Activated CD8-positive, alpha-beta memory T cell treated with anti-CD3 and anti-CD28 coated beads, Interleukin-2, amount 10 ng/mL, durations not matched to agents 7 days and 5 days (primary cell): ENCODE measurements at places on chromosomes 6 and 20. TPM values are rescaled to one million over a fixed set of nuclear protein-coding genes. Genes with fewer than 3 reads are reported as not detected.

Gene RWDD2A
- 1.3 TPM for total RNA-seq

Gene UBD
- not detected for total RNA-seq

Gene IL17F
- total RNA-seq: not detected

Gene B3GALT4
- 14.0 TPM for total RNA-seq

Gene TOX2
- total RNA-seq: 1.8 TPM

Gene RAET1L
- not detected for total RNA-seq

Gene COL11A2
- total RNA-seq: 0.79 TPM

Gene SLC17A3
- total RNA-seq: 0.26 TPM

Gene PKHD1
- not detected for total RNA-seq

Gene HSPA1B
- total RNA-seq: 71.6 TPM

Gene CAP2
- total RNA-seq: not detected

Gene DEFB128
- total RNA-seq: not detected

Gene KCNK5
- total RNA-seq: 19.1 TPM

Gene MUCL3
- not detected for total RNA-seq

Gene NT5E
- 24.1 TPM for total RNA-seq

Gene VSTM2L
- total RNA-seq: not detected

Gene MCCD1
- not detected for total RNA-seq

Gene LTV1
- 22.5 TPM for total RNA-seq

Gene OR2H1
- not detected for total RNA-seq

Gene NOX3
- not detected for total RNA-seq

Gene TBXT
- total RNA-seq: not detected

Gene CFAP61
- total RNA-seq: not detected

Gene ZSCAN12
- total RNA-seq: 7.9 TPM

Gene TRIM31
- total RNA-seq: not detected

Gene DAAM2
- not detected for total RNA-seq

Gene NEURL2
- 0.91 TPM for total RNA-seq

Gene METTL24
- not detected for total RNA-seq

Gene SPO11
- not detected for total RNA-seq

Gene RSPO3
- total RNA-seq: not detected

Gene TRIM40
- total RNA-seq: not detected

Gene PPARD
- total RNA-seq: 18.8 TPM

Gene HS3ST5
- not detected for total RNA-seq

Gene SLC22A3
- total RNA-seq: not detected

Gene TMEM14B
- total RNA-seq: 71.3 TPM

Gene MOXD1
- total RNA-seq: 0.45 TPM

Gene ADAM33
- not detected for total RNA-seq

Gene SCRT2
- not detected for total RNA-seq

Gene HRH3
- not detected for total RNA-seq

Gene SGK2
- total RNA-seq: 0.26 TPM

Gene TMEM74B
- 0.45 TPM for total RNA-seq

Gene PPP1R14C
- not detected for total RNA-seq

Gene SLC22A16
- total RNA-seq: not detected

Gene ARMC2
- 10.8 TPM for total RNA-seq

Gene DEFB124
- total RNA-seq: not detected

Gene SNAP25
- total RNA-seq: 1.6 TPM

Gene ABHD16B
- total RNA-seq: not detected

Gene KCNQ5
- 7.2 TPM for total RNA-seq

Gene PBOV1
- not detected for total RNA-seq
